T-helper 1 cell treated with Interleukin-12 subunit alpha and Interleukin-12 subunit beta and Interleukin-4 antibody, amounts not matched to agents 30 ng/mL and 1 ng/mL, for 36 hours (primary cell): ENCODE measurements at places on chromosomes 1 and 21. TPM values are rescaled to one million over a fixed set of nuclear protein-coding genes. Genes with fewer than 3 reads are reported as not detected.

SH2D1B gene
- not detected in 2 replicates for total RNA-seq

CR1L gene
- total RNA-seq = not detected in 2 replicates

OTUD3 gene
- total RNA-seq = 11.9 and 13.6 TPM in 2 replicates

AMY1C gene
- total RNA-seq = not detected in 2 replicates

TRAPPC3 gene
- 62.8 and 65.8 TPM in 2 replicates for total RNA-seq

ANGPTL1 gene
- total RNA-seq = not detected in 2 replicates

KIF21B gene
- total RNA-seq = 92.8 and 94.7 TPM in 2 replicates

S100A2 gene
- total RNA-seq = 0.78 TPM in 1 of 2 replicates, not detected in the other

FAM131C gene
- 1.2 and 1.3 TPM in 2 replicates for total RNA-seq

PLEKHG5 gene
- total RNA-seq = 1.8 and 2.0 TPM in 2 replicates

PBX1 gene
- total RNA-seq = 0.37 TPM in 1 of 2 replicates, not detected in the other

MOV10 gene
- 128 and 134 TPM in 2 replicates for total RNA-seq

OLFML2B gene
- not detected in 2 replicates for total RNA-seq

TNFRSF4 gene
- 406 and 418 TPM in 2 replicates for total RNA-seq
